Stimulated activated CD8-positive, alpha-beta memory T cell treated with anti-CD3 and anti-CD28 coated beads, Interleukin-15, amount 100 ng/mL, for 4 hours (primary cell): ENCODE measurements at places on chromosomes 4 and X.

- DNase-seq = no peak
Observed at GRCh38 chrX:31058284-31058683, 13.6 kb downstream of the FTHL17 start.

- DNase-seq = no peak
Observed at GRCh38 chr4:39036172-39036571, 4.0 kb upstream of the TMEM156 start.

- DNase-seq = no peak
Observed at GRCh38 chr4:54902271-54902670, 223.1 kb downstream of the KDR start.

DNA sequence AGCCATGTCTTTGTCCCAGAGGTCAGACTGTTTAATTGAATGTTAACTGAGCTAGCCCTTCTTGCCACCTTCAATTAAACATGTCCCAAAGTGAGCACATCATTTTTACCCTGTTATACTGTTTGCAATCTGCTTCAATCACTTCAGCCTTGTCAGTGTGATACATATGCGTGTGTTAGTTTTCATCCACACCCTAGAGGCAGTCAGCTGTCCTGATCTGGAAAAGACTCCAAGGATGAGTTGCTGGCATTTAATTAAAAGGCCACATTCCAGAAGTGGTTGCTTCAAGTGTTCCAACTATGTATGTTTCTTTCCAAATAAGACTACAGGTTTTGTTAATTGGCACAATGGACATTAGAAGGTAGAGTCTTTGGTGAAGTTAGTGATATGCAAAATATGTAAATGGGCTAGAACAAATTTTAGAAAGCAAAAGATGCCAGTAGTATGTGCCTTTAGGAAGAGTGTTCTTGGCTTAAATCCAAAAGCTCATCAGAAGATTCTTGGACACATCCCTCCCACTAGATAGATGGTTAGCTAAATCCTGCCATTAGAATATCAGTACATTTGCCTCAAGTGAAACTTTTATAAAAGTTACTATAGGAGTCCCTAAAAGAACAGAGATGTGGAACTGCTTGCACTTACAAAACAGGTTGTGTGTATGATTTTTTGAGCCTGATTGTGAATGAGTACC is 79.5 kb upstream of the SLIT2 start:
- DNase-seq = no peak

- no peak for DNase-seq
Observed at GRCh38 chr4:110106931-110107296, 91.5 kb downstream of the ELOVL6 start.
